ENCODE measurements at places on chromosomes 2 and 18. TPM values are rescaled to one million over a fixed set of nuclear protein-coding genes. Genes with fewer than 3 reads are reported as not detected.

ZNF892 gene
- 3.5 TPM for total RNA-seq

SERPINB12 gene
- total RNA-seq = not detected

INPP5D gene
- total RNA-seq = 4.6 TPM

TEX44 gene
- not detected for total RNA-seq

SEPTIN10 gene
- 61.0 TPM for total RNA-seq

RESP18 gene
- total RNA-seq = not detected

CNOT9 gene
- 22.1 TPM for total RNA-seq

TOGARAM2 gene
- 33.0 TPM for total RNA-seq

PTH2R gene
- total RNA-seq = not detected

ALK gene
- not detected for total RNA-seq

EPB41L3 gene
- total RNA-seq = 5.8 TPM

NETO1 gene
- total RNA-seq = not detected

AMER3 gene
- total RNA-seq = not detected

ASNSD1 gene
- total RNA-seq = 32.4 TPM

REEP1 gene
- total RNA-seq = 19.6 TPM

ACMSD gene
- not detected for total RNA-seq

ZNF396 gene
- total RNA-seq = 0.48 TPM

IL1B gene
- total RNA-seq = 10.3 TPM

SCN2A gene
- 0.07 TPM for total RNA-seq

CDH19 gene
- total RNA-seq = 9.7 TPM

MRO gene
- total RNA-seq = 3.0 TPM

CPLX4 gene
- 0.11 TPM for total RNA-seq

ABHD1 gene
- total RNA-seq = 2.9 TPM

GAREM2 gene
- total RNA-seq = 0.88 TPM

LYPD1 gene
- total RNA-seq = 0.42 TPM

MRPL30 gene
- total RNA-seq = 35.1 TPM

KLHL14 gene
- 0.28 TPM for total RNA-seq

CDH20 gene
- not detected for total RNA-seq

PRKAG3 gene
- not detected for total RNA-seq

RAB6C gene
- not detected for total RNA-seq

CAVIN2 gene
- 73.5 TPM for total RNA-seq

ANKRD30B gene
- not detected for total RNA-seq
